NCI-H1436 (cell line): ENCODE measurements at places on chromosomes 1 and 21.

GRCh38 chr1:89657886-89658285 is 25.0 kb downstream of the LRRC8C start:
- DNase-seq = no peak

GRCh38 chr21:32240851-32241687 is 37.8 kb downstream of the MIS18A start:
- no peak for DNase-seq

DNA sequence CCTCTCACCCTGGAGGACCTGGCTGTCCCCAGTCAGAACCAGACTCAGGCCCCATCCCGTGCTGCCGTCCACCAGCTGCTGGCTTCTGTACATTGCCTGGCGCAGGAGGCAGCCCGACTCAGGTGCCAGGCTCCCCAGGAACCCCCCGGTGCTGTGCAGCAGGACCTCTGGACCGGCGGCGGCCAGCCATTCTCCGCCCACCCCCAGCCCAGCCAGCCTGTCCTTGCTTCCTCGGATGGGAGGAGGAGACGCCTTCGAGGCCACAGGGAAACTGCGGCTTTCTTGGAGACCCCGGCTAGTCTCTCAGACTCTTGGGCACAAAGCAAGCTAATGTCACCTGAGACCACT is 4.4 kb downstream of the C1orf167 start:
- DNase-seq = no peak

DNA sequence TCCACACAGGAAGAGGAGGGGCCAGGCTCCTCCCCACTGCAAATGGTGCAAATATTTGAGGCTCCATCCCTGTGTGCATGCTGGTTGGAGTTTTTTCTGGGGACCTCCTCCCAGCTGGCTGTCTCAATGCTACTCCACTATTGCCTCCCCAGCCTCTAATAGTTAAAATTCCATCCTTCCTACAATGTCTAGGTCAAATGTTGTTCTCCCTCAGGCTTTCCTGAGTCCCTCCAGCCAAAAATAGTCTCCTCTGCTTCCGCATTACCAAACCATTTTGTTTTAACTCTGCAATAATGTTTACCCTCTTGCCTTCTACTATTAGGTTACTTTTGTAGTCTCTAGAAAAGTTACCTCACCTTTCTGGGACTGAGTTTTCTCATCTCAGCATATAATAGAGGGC is 29.6 kb upstream of the FMO1 start:
- DNase-seq = no peak

DNA sequence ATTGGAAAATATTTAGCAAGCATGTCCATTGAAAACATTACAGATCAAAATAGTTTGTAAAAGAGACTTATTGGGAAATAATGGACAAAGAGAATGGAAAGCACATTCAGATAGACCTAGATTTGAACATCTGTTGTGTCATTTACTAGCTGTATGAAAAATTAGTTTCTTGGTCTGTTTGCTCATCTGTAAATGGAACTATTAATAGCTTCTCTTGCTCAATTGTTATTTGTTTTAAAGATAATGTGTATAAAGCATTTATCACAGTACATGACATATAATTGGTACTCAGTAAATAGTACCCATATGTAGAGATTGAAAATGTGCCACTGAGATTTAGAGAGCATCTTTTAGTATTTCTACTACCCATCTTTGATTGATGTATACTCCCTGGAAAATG is 25.9 kb downstream of the RPAP2 start:
- DNase-seq = no peak

DNA sequence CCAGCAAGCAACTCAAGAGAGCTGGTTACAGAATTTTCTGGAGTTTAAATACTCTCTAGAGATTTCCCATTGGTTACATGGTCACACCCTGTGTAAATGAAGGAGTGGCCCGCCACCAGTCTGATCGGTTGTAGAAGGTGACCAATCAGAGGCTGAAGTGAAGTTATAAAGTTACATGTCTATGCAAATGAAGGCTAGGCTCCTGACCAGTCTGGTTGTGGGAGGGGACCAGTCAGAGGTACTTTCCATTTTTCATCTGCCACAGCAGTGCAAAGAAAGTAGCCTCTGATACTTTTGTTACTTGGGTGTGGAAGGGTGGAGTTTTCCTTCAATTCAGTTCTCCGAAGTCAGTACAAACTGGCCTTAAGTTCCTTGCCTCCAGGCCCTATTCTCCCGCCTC is 273.7 kb downstream of the BARHL2 start:
- no peak for DNase-seq

DNA sequence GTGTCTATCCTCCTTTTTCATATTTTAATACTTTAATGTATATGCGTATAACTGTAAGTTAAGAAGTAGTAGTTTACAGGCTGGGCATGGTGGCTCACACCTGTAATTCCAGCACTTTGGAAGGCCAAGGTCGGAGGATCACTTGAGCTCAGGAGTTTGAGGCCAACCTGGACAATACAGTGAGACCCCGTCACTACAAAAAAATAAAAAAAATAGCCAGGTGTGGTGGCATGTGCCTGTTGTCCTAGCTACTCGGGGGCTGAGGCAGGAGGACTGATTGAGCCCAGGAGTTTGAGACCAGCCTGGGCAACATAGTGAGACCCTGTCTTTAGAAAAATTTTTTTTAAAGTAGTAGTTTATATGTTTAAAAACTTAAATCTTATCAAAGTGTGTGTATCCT is 22.3 kb downstream of the ATPAF1 start:
- no peak for DNase-seq

DNA sequence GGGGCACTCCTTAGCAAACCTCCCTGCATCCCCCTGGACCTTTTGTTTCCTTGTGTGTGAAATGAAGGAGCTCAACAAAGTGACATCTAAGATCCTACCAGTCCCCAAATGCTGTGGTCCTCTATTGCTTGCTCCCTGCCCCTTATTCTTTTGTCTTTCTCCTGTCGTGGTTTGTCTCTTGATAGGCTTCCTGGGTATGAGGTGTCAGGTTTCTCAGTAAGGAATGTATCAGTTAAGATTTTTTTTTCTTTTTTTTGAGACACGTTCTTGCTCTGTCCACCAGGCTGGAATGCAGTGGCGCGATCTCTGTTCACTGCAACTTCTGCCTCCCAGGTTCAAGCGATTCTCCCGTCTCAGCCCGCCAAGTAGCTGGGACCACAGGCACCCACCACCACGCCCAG is 16.8 kb downstream of the CNIH3 start:
- no peak for DNase-seq

GRCh38 chr1:72648465-72648864 is 366.1 kb upstream of the NEGR1 start:
- no peak for DNase-seq

- DNase-seq = no peak
Observed at GRCh38 chr1:15762546-15762945, 4.0 kb downstream of the FBLIM1 start.

DNA sequence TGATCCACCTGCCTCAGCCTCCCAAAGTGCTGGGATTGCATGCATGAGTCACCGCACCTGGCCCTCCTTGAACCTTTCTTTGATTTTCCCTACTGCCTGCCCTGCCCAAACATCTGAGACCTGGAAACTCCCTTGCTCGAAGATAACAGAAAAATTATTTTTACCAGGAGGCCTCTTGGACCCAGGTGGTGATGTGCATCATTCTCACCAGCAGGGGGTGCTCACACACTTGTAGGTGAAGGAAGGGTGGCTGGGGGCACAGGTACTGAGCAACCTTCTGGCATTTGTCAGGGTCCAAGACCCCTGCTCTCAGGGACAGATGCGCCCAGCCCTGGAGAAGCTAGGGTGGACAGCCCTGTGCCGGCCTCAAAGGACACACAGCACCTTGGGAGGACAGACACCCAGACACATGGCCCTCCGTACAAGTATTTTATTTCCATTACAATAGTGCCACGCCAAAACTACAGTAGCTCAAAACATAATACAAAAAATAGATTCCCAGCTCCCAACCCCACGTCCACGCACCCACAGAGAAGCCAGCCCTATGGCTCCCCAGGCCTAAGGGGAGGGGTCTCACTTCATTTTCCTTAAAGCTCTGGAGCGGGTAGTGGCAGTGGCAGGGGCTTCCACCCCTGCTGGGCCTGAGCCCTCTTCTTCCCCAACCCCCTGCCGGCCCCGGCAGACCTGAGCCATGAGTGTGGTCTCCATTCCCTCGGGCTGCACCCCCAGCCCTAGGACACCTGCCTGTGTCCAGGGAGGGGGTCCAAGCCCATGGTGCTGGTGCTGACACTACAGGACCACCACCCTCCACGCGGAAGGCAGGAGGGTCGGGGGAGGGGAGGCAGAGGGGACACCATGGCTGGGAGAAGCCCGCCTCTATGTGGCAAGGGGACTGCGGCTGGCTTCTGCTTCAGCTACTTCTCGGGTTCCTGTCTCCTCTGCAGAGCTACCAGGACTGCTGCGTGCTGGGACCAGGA is 40.4 kb upstream of the EIF4G3 start:
- DNase-seq = peak; percentile 42

GRCh38 chr1:26910343-26911160 is 3.2 kb downstream of the NR0B2 start:
- DNase-seq = no peak

GRCh38 chr21:42047821-42048613 is 23.1 kb upstream of the UMODL1 start:
- no peak for DNase-seq

DNA sequence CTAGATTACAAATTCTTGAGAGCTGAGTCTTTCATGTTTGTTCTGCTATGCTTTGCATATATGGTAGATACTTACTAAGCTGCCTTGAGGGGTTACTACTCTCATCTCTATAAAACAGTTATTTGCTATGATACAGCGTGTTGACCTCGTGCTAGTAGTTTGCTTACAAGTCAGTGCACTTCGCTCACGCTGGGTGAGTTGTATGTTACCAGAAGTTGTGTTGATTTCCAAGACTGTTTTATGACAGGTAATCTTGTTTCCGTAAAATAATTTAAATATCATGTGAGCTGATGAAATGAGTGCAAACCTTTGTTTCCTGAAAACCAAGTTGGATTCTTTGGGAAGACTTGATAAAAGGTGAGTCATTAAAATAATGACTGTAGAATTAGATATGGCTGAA is 7.3 kb downstream of the MRPS6 start:
- no peak for DNase-seq

DNA sequence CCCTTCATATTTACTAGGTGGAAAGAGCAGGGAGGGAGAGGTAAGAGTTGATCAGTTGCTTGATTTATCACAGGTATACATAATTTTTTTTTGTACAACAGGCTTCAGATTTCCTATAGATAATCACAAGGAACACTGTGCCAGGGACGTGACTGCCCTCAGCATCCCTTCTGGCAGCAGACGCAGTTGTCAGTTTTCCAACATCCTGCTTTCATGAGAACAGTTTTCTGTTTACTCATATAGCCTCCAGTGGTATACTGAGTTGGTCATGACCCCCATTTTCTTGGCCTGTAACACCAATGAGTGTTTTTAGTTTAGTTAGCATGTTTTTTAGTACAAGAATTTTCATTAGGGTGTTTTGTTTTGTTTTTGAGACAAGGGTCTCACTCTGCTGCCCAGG is 37.9 kb upstream of the PTPRF start:
- no peak for DNase-seq

DNA sequence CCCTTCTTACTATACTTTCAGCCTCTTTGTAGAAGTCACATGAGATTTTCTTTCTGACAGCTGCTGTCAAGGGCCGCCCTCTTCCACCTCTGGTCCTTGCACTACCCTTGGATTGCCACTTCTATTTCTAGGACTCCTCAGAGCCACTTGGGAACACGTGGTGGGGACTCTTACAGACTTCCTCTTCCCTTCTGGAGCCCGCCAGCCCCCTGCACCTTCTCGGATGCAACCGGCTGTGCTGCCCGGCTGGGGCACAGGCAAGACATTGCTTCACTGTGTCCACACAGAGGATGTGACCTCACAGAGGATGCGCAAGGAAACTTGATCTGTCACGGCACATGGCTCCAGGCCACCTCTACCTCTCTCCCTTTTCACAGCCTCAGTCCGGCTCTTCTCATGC is 2.4 kb upstream of the IKBKE start:
- no peak for DNase-seq

- no peak for DNase-seq
Observed at GRCh38 chr21:17612023-17612564, 607 bp downstream of the BTG3 start.

DNA sequence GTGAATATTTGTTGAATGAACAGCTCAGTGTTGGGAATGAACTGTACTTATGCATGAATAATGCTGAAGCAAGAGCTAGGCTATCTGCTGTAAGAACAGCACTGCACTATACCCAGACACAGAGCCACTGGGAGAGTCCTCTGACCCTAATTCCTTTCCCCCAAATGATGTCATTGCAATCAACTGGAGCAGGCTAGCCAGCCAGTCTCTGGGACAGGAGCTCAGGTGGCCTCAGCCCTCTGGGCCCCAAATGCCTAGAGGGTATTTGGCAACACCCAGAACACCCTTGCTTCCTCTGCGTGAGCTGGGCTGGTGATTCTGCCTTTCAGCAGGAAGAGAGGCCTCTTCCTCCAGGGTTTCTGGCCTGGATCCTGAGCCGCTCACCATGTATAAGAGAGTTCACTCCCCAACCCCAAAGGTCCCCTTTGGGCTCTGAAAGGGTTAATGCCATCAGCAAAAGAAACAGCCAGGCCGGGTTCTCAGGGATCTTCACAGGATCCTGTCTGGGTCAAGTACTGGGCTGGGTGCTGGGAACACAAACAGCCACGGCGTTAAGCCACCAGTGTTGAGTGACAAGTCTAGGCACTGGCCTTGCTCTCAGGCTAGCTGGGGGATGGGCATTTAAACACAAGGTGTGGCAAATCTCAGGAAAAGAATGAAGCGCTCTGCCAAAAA is 3.7 kb upstream of the PADI4 start:
- DNase-seq = no peak

DNA sequence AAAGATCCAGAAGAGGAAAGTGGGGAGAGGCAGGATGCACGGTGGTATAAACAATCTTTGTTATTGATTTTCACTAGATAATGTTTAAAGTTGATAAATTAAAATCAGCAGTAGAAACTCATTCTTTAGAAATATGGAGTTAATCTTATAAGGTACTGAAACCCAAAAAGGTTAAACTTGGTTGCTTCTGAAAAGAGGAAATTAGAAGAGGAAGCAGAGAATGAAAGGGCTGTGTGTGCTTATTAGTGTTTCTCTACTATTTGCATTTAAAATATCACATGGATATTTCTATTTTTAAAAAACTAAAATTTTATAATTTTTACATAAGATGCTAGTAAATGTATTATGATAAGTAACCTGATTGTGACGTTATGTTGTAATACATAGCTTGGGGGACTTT is 24.4 kb downstream of the C1orf141 start:
- no peak for DNase-seq

DNA sequence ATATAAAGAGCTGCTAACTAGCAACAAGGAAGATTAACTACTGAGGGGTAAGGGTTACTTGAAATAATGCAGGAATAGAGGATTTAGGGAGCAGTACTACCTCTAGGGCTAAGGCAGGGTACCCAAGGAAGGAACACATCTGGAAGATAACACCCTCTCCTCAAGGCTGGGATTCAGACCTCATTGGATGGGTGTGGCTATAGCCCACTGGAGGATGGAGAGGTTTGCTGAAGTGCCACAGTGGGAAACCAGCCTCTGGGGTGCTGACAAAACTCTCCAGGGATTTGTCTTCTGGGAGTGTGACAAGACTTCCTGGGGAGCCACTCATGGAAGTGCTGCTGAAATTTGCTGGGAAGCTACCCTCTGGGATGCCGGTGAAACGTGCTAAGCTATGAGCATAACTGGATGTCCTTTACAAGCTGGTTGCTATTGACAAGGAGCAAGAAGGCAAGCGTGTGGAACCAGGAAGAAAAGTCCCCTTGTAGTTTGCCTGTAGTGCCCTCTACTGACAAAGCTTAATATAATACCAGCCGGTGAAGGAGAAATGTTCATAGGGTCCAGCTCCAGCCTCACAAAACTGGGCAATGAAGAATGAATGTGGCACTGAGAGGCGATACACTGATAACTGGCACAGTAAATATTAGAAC is 122.8 kb upstream of the USP24 start:
- no peak for DNase-seq

- DNase-seq = no peak
Observed at GRCh38 chr1:207006914-207007313, 25.6 kb downstream of the C1orf116 start.
